NCI-H2107 (cell line): ENCODE measurements at places on chromosomes 2 and 18.
A peak's percentile ranks its signal among the peaks of the same experiment; 100 is the strongest.

- DNase-seq: no peak
Measured at GRCh38 chr18:57749604-57749970, 53.5 kb downstream of the ATP8B1 start.

- DNase-seq: no peak
Measured at GRCh38 chr2:139237023-139237422, 456.8 kb upstream of the NXPH2 start.

GRCh38 chr2:195838002-195838401 lies 181.0 kb downstream of the SLC39A10 start:
- no peak for DNase-seq

DNA sequence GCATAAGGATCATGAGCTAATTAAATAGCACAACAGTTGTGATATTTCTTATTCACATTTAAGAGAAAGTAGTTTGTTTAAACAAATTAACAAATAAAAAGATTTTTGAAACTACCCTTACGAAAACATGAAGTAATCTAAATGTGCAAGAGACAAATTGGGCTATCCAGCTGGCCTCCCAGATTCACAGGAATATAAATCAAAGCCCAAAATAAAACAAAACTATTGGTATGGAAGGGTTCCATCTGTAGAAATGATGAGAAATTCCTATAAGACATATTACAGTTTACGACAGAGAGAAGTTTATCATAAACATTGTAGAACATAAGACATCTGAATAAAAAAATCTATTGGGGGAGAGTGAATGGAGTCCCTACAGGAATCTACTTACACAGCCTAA lies 1125.1 kb downstream of the TDRD15 start:
- no peak for DNase-seq

GRCh38 chr2:241309684-241310117 lies 5.8 kb downstream of the HDLBP start:
- DNase-seq: no peak

GRCh38 chr2:1752751-1753150 lies 8.4 kb upstream of the PXDN start:
- no peak for DNase-seq

- DNase-seq: no peak
Measured at GRCh38 chr2:171703574-171704347, 16.5 kb downstream of the DYNC1I2 start.

- DNase-seq: no peak
Measured at GRCh38 chr18:31410716-31411483, 34.3 kb downstream of the DSG4 start.

GRCh38 chr2:197803033-197803444 lies 1.4 kb upstream of the PLCL1 start:
- DNase-seq: no peak

- DNase-seq: peak; percentile 29
Measured at GRCh38 chr2:54524226-54524991, 68.3 kb downstream of the SPTBN1 start.

DNA sequence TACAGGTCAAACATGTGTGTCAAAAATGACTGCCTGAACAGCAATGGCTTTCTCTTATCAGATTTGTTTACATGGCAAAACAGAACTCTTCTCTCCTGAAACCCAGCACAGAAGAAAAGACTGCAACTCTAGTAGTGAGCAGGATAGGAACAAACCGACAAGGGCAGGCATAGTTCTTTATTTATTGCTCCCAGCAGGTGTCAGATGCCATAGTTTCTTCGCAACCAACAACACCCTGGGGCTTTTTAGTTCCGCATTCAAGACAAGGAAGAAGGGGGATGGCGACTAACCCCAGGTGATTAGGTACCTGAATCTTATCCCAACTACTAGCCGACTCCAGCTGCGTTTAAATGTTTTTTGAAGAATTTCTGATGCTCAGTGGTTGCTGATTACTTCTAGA lies 367.5 kb upstream of the FIGN start:
- DNase-seq: no peak

- no peak for DNase-seq
Measured at GRCh38 chr2:112465382-112465781, 16.6 kb upstream of the TTL start.

DNA sequence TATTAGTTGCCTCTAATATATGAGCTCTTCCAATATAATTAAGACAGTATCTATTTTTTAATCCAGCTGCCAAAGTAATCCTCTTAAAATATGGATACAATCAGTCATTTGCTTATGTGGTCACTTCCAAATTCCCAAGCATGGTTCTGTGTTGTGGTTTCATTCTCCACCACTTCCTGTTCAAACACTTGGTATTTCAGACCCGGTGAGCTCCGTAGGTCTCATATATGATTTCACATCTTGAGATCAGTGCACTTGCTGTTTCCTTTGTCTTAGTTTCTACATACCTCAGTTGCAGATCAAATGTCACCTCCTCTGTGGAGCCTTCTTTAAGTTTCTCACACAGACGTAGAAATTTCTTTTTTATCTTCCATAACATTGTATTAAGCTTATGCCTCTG lies 254.2 kb downstream of the KCNS3 start:
- no peak for DNase-seq

DNA sequence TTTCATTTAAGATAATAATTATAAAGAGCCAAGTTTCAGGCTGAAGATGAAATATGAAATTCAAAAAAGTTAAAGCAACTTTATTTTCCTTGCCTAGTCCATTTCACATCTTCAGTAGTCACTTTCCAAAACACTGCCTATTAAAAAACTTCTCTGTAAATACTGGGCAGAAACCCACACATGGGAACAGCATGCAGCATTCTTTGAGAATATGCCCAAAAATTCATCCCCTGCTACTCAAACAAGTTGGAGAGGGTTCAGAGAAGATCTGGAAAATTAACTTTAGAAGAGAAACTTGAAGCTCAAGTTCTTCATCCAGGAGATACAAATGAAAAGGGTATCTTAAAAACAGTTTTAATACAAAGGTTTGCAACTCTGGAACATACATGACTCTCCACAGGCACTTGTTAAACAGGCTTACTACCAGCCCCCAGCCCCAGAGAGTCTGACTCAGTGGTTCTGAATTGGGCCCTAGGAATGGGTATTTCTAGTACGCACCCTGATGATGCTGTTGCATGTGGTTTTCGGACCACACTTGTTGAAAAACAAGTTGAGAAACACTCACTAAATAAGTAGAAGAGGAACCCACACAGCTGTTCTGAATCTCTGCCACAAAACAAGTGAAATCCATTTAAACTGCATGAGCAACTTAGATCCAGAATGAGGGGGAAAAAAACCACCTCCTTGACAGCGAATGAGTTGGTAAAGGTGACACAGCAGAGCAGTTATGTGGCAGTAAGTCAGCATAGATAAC lies 329.1 kb downstream of the SATB2 start:
- no peak for DNase-seq

GRCh38 chr2:54757500-54757899 lies 34.0 kb downstream of the EML6 start:
- no peak for DNase-seq

GRCh38 chr2:237673130-237674001 lies 46.0 kb downstream of the LRRFIP1 start:
- DNase-seq: peak; percentile 60

DNA sequence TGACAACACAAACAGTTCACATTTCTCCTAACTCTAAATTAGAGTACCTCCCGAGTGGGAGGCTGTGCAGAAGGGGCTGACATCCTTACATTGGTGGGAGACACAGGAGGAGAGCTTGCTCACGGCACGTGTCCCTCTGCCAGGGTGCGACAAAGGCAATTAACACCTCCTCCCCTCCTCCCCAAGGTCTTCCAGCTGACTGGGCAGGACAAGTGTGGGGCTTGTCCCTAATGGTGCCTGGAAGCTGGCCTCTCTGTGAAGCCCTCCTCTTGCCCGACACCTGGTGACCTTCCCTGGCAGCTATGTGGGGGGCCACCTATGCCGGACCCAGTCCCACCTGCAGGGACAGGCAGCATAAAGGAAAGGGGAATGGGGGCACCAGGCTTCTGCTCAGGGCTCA lies 57.0 kb downstream of the FAM168B start:
- DNase-seq: no peak

- DNase-seq: no peak
Measured at GRCh38 chr2:47629501-47630460, 153.2 kb upstream of the MSH6 start.

DNA sequence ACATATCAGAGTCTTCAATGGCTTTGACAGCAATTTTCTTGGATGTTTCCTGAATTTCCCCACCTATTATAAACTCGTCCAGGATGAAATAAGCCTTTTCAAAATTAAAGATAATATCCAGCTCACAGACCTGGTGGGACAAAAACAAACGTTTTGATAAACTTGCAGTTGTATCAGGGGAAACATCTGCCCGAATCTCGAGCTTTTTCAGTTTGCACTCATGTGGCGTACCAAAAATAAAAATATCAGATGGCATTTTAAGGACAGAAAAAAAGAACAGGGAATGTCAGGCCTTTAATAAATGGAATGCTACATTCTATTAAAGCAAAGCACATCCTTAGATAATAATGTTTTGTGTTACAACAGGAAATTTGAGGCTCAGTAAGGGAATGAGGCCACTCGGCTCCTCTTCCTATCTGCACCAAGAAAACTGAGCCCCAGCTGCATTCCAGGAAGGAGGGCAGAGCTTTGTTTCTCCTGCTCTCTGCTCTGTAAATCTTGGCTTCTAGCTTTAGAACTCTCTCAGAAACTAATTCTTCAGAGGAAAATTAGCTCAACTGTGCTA lies 72.1 kb downstream of the AP1S3 start:
- no peak for DNase-seq

DNA sequence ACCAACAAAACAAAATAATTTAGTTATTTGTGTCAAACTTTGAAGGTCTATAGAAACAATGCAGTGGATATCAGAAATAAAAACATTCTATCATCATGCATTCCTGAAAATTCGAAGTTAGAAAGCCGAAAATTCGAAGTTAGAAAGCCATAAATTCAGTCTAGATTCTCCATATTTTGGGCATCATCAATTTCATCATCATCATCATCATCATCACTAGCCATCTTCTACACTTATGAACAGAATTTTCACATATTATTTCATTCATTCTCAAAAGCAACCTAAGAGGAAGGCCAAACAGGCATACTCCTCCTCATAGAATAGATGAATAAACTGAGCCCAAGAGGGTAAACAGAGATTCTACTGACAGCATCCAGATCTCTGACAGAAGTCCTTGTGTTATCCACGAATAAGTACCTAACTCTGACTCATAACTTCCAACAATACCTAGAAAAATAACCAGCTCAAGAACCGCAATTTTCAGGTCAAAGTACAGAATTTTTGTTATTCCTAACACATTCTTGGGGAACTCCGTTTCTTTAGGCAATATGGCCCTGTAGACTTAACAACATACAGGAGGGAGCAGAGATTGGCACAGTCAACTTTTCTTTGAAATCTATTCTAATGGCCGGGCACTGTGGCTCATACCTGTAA lies 84.7 kb downstream of the TCF4 start:
- no peak for DNase-seq

GRCh38 chr18:37484983-37485834 lies 80.4 kb downstream of the CELF4 start:
- DNase-seq: peak; percentile 40

- DNase-seq: no peak
Measured at GRCh38 chr2:228253752-228254151, 72.3 kb upstream of the SPHKAP start.

- DNase-seq: peak; percentile 77
Measured at GRCh38 chr18:37508207-37508606, 57.4 kb downstream of the CELF4 start.

DNA sequence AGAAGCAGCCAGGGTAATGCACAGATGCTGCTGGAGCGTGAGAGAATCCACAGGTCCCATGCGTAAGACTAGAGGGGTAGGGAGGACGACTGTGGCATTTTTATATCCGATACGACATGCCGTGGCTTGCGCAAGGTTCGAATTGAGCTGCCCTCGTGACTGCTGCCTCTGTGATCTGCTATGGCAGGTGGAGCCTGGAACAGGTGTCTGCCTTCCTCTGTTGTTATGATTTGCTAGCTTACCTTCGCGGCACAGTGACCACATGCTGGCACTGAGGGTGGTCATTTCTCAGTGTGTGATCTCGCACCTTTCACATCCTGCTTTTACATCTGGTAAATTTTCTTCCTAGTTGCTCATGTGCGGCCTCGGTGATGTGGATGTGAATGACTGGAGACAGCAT lies 240.2 kb downstream of the ALPK2 start:
- DNase-seq: no peak

- no peak for DNase-seq
Measured at GRCh38 chr2:10546975-10547391, 98.9 kb upstream of the ODC1 start.

GRCh38 chr2:86441882-86442641 lies 891 bp downstream of the KDM3A start:
- no peak for DNase-seq

- DNase-seq: no peak
Measured at GRCh38 chr2:1339388-1340140, 73.7 kb upstream of the TPO start.

GRCh38 chr2:48199070-48199469 lies 292.8 kb upstream of the FBXO11 start:
- DNase-seq: no peak

DNA sequence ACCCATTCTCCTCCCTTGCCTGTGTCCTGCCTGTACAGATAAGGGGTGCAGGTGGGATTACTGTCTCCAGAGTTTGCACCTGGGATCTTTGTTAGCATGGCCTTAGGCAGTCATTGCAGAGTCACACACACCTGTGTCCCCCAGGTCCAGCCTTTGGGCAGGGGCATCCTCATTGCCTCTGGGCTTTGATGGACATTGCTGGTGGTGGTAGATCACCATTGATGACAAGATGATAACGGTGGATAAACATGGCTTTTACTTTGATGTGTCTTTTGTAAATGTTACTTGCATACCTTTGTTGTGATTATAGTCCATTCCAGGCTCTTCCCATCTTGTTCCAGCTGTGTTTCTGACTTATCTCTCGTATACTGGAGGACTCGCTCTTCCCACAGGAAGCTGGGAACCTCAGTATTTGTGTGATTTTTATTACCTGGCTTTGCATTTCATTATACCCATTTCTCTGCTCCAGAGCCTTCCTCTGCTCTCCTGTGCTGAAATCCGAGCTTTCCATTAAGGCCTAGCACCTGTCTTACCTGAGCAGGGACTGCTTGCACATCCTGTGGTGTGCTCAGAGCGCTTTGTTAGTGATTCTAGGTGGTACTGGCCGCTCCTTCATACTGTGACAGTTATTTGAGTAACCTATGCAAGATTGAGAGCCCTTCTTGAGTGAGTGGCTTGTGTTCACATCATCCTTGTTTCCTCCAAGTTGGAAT lies 79.2 kb downstream of the PTPRM start:
- DNase-seq: no peak

GRCh38 chr2:48114256-48114655 lies 208.0 kb upstream of the FBXO11 start:
- no peak for DNase-seq

DNA sequence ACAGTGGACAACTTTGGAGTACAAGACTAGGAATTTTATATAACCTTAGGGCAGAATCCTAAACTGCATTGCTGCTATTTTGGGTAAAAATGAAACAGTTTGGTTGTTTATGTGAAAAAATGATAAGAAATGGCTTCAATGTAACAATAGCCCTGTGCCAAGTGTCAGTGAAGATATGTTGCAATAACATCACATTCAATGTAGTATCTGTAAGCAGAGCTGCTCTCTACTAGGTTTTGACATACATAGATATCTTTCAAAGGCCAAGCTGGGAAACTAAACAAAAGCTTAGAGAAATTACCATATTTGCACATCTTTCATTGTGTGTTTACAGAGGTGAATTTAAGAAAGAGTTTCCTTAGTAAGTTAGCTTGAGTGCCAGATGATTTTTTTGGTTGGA lies 135.0 kb upstream of the DOK6 start:
- no peak for DNase-seq
